ENCODE measurements at places on chromosomes 16 and 17. TPM values are rescaled to one million over a fixed set of nuclear protein-coding genes. Genes with fewer than 3 reads are reported as not detected.

Gene IGF2BP1
- total RNA-seq = not detected

Gene SLC22A31
- 0.75 TPM for total RNA-seq

DNA sequence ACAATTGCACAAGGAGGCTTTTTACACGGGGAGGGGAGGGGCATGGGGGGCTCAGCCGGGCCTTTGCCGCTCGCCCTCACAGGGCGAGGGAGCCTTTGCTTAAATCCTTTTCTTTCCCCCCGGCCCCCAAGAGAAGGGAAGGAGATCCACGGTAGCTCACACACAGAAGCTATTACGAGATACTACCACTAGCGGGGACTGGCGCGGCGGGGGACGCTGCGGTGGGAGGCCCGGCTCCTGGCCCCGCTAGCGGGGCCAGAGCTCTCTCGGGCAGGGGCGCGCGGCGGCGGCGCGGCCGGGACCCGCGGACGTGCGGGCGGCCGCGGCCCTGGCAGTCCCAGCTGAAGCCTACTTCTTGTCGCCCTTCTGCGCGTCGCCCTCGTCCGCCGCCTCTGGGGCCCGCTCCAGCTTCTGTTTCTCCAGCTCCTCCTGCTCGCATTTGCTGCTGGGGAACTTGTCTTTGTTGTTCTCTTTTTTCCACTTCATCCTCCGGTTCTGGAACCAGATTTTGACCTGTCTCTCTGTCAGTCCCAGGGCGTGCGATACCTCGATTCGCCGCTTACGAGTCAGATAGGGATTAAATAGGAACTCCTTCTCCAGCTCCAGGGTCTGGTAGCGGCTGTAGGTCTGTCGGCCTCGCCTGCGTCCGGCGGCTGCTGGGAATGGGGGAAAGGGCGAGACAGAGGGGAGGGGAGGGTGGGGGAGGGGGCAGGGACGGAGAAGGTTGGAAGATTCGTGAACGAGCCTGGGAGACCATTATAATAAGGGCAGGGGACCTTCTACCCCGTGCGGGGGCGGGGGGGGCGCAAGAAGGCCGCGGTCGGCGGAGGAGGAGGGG lies 2.0 kb downstream of the HOXB8 start:
- no peak for DNase-seq
- no peaks in the 10 kb centered on the region for H3K36me3 ChIP-seq
- H3K27ac ChIP-seq = no peak overlapping the region

Gene KRT39
- not detected for total RNA-seq

DNA sequence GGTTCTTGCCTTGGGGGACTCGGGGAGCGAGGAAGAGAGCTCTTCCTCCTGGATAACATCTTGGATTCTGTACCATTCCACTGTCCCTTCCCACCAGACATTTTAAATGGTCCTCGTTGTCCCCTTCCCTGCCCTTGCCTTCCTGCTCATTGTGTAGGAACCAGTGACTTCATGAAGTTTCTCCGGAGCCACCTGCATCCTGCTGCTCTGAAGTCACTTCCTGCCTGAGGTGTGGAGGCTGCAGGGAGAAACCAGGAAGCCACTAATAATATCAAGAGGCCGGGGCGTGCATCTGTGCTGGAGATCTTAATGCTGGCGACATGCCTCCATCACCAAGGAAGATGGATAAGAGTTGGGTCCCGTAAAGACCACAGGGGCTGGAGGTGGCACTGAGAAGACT lies 6.2 kb upstream of the SLC16A13 start:
- no peaks in the 10 kb centered on the region for H3K36me3 ChIP-seq
- no peak overlapping the region for H3K4me3 ChIP-seq

DNA sequence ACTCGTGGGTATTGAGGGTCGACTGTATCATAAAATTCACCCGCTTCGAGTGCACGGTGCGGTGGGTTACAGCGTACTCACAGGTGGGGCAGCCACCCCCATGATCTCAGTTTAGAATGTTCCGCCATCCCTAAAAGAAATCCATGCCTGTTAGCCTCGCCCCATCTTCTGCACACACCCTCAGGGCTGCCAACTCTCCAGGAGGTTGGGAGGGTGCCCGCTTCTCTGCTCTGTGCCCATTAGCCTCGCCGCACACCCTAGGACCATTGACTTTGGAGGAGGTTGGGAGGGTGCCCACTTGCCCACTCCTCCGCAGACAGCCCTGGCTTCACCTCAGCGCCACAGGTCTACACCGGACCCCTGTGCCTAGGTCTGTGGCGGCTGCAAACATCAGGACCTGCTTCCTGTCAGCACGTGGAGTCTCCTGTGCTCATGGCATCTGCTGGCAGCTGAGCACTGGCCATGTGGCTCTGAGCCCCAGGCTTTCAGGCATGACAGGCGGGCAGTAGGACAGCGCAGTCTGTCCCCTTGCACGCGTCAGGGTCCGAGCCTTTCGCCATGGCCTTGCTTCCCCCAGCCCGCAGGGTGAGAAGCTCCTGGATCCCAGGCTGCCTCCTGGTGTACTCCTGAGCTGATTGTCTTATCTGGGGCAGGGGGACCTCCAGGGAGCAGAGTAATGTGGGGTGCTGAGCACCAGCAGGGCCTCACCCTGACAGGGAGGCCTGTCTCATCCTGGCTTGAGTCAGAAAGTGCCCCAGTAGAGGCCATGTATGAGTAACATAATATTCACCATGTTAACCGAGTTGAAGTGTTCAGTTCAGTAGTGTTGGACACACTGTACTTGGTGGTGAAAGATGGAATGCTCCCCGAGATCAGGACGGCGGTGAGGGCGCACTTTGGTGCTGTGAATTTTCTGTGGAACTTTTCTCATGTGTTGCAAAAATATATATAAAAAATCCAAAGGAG lies 21.9 kb downstream of the NME3 start:
- DNase-seq = no peak
- H3K27me3 ChIP-seq = no peaks in the 10 kb centered on the region
- H3K4me1 ChIP-seq = no peaks in the 10 kb centered on the region
- H3K4me3 ChIP-seq = no peak overlapping the region
- no peak overlapping the region for H3K27ac ChIP-seq
